NCI-H2029 treated with DMSO at 0.1 percent for 48 hours (cell line): ENCODE measurements at places on chromosomes 6 and 20.

GRCh38 chr6:20408851-20409250 is 7.2 kb downstream of the E2F3 start:
- no peak for DNase-seq

DNA sequence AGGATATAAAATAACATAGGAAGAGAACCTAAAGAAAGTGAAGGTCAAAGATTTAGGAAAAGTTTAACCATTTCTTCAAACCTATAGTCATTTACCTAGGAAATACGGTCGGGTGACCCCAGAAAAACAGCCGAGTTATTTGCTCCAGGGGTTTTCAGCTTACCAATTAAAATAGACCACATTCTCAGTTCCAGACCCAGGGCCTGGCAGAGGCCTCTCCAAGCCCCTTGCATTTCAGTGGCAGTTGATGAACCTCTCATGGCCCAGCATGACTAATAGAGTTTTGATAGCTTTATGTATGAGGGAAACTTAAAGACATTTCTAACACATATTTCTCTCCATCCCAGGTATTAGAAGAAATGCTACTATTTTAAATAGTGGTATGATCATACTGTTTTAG is 113.5 kb downstream of the OGFRL1 start:
- no peak for DNase-seq

GRCh38 chr6:142380626-142381025 is 78.8 kb downstream of the ADGRG6 start:
- no peak for DNase-seq

DNA sequence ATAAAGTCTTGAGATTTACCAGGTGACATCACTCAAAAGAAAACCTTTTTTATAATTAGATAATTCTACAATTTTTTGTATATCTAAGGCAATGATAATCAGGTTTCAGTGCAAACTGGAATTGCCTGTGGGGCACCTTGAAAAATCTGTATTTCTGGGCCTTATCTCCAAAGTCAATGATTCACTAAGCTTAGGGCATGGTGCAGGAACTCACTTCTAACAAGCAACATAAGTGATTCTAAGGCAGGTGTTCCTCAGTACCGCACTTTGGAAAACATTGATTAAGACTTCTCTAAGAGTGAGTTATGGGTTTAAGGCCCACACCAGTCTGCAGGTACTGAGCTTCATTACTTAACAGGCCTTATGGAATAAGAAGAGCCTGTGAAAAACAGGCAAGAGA is 115.3 kb downstream of the COL12A1 start:
- no peak for DNase-seq

DNA sequence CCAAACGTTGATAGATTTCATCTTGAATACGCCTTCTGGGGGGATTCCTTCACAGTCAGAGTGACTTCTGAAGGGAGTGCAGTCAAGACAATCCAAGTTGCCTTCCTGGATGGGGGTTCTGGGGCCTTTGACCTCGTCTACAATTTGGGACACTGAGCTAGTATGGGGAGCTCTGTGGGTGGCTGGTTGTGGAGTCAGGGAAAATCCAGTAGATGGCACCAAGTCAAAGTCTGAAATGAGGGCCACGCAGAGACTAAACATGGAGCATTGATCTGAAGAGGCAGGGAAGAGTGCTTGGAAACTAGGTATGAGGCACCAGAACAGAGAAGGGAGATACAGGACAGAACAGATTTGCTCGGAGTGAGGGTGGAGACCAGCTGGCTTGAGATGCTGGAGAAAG is 43.6 kb upstream of the CCN6 start:
- no peak for DNase-seq

GRCh38 chr6:50720623-50721022 is 7.3 kb downstream of the TFAP2D start:
- DNase-seq = no peak

DNA sequence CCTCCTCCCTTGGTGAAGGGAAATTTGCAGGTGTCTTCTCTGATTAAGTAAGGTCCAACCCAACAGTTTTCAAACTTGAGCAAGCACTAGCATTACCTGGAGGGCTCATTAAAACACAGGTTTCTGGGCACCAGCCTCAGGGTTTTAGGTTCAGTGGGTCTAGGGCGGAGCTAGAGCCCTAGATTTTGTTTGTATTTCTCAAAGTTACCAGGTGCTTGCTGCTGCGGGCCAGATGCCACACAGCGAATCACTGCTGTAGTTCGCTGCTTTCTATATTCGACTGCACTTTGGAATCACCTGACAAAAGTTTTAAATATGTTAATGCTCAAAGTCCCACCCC is 869 bp downstream of the COL21A1 start:
- DNase-seq = no peak

GRCh38 chr20:35939264-35939663 is 15.0 kb downstream of the SCAND1 start:
- DNase-seq = no peak

- peak; percentile 18 for DNase-seq
These were observed 46.1 kb downstream of the CHD6 start for GRCh38 chr20:41572010-41572572.

DNA sequence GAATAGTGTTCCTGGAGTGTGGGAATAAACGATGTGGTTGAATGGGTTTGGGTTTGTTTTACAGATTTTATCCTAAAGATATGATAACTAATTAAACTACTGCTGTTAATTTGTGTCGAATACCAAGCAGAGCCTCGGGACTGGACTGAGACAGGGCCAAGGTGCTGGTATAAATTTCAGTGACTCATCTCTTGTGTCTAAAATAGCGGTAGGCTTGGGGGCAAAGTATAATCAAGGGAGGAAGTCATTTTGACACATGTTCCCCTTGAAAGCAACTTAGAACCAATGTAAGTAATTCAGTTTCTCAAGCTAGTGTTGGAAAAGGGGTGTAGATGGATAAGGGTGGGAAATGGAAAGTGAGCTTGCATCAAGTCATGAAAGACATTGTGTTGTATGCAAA is 108.4 kb downstream of the PLCB4 start:
- DNase-seq = no peak

GRCh38 chr6:3228046-3228671 is 706 bp upstream of the TUBB2B start:
- DNase-seq = peak; percentile 94

GRCh38 chr6:159978291-159979135 is 9.6 kb downstream of the IGF2R start:
- no peak for DNase-seq

DNA sequence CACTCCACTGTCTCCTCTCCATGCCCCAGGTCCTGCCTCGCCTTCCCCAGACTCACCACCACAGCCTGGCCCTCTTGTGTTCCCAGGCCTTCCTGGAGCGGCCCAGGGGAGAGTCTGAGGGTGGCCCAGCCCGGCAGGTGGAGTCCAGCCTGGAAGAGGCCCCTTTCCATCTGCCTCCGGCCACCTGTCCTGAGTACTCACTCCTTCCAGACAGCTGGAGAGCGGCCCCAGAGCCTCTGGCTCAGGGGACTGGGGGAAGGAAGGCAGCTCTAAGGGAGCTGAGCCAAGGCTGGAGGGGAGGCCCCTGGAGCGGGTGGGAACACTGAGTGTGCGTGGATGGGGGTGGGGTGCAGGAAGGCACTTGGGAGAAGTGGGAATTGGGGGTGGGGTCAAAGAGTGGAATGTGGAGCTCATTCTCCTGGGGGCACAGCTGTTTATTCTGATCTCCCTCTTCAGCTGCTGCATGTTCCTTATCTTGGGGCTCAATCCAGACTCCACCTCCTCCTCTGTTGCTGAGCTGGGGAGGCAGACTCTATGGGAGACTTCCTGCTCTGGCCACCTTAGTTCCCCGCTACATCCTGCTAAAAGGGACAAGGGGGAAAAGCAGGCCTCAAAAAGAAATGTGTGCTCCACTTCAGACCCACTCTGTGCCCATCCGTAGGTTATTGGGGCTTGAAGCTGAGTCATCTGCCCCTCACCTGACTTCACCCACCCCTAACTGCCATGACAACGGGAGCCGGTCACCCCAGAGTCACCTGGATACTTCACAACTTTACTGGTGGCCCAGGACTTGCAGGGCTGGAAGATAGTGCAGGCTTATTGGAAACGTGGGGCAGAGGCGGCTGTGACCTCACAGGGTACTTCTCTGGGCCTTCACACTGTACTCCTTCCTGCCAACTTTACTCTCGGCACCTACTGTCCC is 19.5 kb upstream of the TAF8 start:
- DNase-seq = no peak

DNA sequence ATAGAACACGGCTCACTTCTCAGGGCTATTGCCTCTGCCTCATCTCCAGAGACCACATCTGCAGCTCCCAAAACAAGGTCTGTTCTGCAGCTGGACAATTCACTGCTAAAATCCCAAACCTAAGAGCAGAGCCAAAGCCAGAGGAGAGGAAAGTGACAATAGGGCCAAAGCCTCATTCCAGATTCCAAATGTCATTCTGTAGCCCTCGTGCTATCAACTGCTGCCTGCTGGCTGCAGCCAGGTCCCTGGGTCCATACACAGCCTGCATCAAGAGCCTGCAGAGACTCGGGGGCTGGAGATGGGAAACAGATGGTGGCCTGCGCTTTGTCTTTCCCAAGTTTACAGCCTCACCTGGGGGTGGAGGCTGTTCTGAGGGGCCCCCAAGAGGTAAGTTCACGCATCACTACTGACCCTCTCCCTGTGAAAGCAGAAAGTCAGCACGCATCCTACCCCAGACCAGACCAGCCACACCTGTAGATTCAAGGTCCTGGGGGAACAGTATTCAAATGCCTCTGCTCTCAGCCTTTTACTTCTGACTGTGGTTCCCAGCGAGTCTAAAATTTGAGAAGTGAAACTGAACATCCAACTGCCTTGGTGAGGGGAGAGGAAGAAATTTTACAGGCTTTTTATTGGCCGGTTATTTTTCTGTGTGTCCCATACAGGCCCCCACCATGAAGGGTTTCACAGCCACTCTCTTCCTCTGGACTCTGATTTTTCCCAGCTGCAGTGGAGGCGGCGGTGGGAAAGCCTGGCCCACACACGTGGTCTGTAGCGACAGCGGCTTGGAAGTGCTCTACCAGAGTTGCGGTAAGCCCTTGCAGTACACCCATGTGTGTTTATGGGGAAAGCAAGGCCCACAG is at the start of gene LY86:
LY86 (plus strand) TSS at position 657 of the 860 bp plus-strand sequence; CDS start at position 672, 15 bp downstream.
- DNase-seq = no peak

DNA sequence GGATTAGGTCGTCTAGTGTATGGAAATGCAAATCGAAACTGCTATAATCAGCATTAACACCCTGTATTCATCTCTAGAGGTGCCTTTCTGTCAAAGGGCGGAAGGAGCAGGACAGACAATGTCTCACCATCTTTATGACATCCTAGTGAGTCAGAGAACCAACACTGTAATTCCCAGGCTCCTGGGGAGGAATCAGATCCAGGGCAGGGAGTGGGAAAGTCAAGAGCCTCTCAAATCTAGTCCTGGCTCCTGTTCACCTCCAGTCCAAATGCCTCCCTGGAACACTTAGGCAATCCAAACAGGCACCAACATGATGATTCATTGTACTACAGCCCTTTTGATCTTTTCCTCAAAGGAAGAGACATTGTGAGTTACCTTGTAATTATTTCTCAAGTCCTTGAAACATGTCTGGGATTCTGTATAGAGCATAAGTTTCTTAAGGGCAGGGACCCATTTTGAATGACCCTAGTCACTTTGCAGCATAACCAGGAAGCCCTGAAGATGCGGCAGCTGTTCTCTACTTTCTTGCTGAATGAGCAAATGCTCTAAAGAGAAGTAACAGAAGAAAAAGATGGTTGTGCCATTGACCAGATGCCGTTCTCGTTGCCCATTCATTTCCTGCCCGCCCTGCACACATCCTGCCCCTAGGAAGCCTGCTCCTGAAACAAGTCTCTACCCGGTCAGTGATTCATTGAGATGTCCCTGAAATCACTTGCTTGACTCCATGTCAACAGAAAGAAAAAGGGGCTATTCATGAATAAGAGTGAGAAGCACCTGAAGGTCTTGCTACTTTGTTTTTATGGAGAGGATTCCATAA is 112.8 kb upstream of the JARID2 start:
- peak; percentile 91 for DNase-seq

DNA sequence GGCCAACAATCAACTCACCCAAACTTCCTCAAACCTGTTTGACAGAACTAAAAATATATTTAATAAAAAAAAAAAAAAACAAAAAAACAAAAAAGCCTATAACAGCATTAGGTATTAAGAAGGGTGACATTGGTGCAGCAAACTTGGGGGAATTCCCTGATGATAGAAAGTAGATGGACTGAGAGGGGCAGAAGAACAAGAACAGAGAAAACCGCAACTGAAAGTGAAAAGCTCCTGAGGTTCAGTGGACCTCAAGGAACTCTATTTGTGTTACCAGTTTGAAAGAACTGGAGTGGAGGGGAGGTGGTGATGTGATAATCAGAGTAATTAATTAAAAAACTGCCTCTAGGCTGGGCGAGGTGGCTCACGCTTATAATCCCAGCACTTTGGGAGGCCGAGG is 53.8 kb downstream of the MACROD2 start:
- DNase-seq = no peak

- no peak for DNase-seq
These were observed 24.6 kb downstream of the GMEB2 start for GRCh38 chr20:63602321-63602720.

DNA sequence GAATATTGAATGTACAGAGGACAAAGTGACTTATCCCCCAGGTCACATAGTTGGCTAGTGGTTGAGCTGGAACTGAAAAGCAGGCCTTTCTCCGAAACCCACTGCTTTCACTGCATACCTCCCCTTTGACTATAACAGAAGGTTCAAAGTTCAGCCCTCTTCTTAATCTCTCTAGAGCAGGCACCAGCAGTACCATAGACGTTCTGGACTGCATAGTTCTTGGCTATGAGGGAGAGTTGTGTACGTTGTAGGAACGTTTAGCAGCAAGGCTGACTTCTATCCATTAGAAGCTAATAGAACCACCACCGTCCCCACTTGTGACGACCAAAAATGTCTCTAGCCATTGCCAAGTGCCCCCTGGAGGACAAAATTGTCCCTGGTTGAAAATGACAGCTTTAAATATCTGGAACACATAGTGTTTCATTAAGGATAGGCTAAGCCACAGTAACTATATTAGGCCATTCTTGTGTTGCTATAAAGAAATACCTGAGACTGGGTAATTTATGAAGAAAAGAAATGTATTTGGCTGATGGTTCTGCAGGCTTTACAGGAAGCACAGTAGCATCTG is 123.8 kb upstream of the MTHFD1L start:
- DNase-seq = no peak

- no peak for DNase-seq
These were observed 105.0 kb downstream of the CD109 start for GRCh38 chr6:73800997-73801396.

GRCh38 chr6:159137676-159138075 is 31.5 kb upstream of the FNDC1 start:
- no peak for DNase-seq

- DNase-seq = no peak
These were observed 38.5 kb downstream of the SIM1 start for GRCh38 chr6:100426241-100426640.

- DNase-seq = no peak
These were observed 199.3 kb upstream of the SGK1 start for GRCh38 chr6:134517145-134517658.
